ENCODE measurements at places on chromosomes 2 and 18.

- DNase-seq: no peak
Measured at GRCh38 chr2:98876741-98877140, 59.3 kb downstream of the CRACDL start.

DNA sequence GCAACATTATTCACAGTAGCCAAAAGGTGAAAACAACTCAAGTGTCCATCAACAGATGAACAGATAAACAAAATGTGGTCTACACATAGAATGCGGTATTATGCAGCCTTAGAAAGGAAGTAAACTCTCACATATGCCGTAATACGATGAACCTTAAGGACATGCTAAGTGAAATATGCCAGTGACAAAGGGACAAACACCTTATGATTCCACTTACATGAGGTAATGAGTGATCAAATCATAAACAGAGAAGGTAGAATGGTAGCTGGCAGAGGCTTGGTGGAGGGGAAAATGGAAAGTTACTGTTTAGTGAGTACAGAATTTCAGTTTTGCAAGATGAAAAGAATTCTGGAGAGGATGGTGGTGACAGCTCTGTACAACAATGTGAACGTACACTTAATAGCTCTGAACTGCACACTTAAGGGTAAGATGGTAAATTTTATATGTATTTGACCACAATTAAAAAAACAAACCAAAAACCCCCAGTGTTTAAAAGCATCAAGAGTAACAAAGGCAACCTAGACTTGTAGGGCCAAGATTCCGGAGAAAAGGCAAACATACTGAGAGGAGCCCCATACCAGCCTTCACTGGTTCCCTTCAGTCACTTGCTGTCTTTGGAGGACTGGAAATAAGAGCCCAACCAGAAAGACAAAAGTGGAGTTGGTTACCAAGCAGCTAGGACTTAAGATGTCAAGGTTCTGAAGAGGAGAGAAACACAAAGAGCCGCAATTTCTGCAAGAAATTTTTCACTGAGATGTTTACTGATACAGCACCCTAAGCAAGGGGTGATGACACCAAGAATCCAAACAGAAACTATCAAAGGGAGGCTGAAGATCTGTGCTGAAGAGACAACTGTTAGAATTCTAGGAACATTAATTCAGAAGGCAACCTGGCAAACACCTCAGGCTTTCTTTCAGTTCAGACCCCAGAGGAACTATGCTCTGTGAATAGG lies 61.3 kb downstream of the CUL3 start:
- no peak for DNase-seq

DNA sequence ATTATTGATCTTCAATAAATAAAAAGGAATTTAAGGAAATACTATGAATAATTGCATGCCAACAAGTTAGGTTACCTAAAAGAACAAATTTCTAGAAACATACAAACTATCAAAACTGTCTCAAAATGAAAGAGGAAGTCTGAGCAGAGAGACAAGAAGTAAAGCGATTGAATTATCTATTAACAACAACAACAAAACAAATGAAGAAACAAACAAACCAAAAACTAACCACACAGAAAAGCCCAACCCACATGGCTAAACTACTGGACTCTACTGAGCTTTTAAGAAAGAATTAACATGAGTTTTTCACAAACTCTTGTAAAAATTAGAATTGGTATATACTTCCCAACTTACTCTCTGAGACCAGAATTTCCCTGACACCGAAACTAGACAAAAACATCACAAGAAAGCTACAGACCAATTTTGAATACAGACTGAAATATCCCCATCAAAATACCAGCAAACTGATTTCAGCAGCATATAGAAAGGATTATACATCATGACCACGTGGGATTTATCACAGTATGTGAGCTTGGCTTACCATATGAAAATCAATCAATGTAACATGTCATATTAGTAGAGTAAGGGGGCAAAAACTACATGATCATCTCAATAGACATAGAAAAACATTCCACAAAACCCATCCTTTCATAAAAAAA lies 16.6 kb upstream of the GALNT1 start:
- DNase-seq: no peak

GRCh38 chr2:236021499-236022057 lies 146.6 kb downstream of the GBX2 start:
- DNase-seq: no peak

GRCh38 chr2:143742581-143742980 lies 613.4 kb downstream of the ARHGAP15 start:
- no peak for DNase-seq

DNA sequence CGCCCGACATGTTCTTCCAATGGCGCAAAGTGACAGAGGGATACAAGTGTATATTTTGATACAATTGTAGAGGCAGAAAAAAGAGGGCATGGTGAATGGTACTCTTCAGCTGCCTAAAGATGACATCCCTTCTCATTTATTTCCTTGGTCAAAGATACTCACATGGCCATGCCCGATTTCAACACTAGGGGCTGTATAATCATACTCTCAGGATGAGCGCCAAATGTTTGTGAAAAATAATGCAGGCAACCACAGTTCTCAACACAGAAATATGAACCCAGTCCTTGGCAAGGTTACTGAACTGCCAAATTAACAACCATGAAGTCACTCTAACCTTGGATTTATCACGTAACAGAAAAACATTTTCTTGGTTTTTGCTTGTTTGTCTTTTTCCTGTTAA lies 204.4 kb downstream of the CCDC102B start:
- DNase-seq: no peak

DNA sequence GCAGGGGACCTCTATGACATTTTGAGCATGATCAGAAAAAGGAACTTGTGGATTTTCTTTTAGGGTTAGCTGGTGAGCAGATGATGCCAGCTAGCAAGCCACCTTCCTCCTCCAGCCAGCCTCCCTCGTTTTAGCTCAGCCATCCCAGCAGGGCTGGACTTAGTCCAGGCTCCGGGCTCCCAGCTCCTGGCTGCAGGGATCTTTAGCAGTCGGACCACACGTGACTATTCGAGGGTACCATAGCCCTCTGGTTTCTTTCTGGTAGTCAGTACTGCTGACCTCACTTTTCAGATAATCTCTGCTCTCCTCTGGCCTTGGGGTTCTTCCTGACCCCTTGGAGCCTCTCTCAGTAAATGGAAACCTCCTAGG lies 31.8 kb downstream of the NCK2 start:
- DNase-seq: no peak

DNA sequence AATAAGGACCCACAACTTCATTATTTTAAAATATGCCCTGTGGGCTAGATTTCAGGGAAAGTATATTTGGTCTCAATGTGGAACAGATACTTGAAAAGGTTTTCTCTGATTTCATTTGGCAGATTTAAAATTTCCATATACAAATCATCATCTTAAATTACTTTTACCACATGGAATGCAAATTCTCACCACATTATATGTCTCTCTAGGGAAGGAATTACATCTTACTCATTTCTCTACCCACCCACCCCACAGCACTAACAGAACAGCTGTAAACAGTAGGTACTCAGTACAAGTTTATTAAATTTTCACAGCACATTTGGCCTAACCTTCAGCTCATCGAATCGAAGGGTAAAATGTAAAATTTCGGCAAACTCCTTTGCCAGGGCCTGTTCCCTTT lies 104.0 kb downstream of the CYRIA start:
- DNase-seq: no peak

Data from nephron progenitor cell (in vitro differentiated cells).